HCEC 1CT (cell line): ENCODE measurements at places on chromosomes 7 and 10.

DNA sequence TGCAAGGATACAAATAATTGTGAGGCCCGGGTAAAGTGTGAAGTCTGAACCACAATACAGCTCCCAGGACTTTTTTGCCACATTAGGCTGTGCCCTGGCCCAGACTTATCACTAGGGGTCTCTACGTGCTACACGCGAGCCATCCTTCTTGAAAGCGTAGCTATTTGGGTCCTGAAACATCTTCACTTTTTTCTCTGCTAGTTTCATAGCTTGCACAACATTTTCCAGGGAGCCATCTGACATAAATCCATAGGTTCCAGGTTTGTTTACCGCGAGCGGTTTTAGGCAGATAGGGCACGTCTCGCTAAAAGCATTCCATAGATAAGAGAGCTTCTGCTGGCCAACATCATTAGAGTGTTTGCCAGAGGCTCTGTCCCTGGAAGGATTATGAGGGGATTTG is 226.5 kb downstream of the RPS24 start:
- DNase-seq, result no peak

- DNase-seq, result no peak
Observed at GRCh38 chr7:91496251-91496820, 232.1 kb downstream of the FZD1 start.

GRCh38 chr10:62959553-62959952 is 143.4 kb upstream of the EGR2 start:
- peak; percentile 67 for DNase-seq

GRCh38 chr10:46296641-46297141 is 9.9 kb downstream of the ANTXRL start:
- DNase-seq, result no peak

DNA sequence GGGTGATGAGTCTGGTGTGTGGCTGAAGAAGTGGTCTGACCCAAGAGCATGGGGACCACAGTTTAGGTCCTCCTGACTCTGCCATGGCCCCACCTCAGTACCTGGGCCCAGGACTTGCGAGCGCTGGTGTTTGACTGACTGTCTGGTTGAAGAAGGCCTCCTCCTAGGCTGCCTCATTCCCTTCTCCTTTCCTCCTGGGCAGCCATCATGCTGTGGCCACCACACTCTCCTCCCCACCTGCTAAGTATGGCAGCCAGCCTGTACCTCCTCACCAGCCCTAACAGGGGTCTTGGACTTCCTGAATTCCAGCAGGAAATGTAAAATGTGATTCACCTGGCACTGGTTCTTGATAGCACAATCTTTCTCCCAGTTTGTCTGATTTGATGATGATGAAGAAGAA is 156.8 kb upstream of the GPR26 start:
- DNase-seq, result no peak

- no peak for DNase-seq
Observed at GRCh38 chr7:131745390-131746248, 189.2 kb upstream of the PODXL start.

- DNase-seq, result no peak
Observed at GRCh38 chr10:13637303-13637856, 50.6 kb downstream of the PRPF18 start.

- no peak for DNase-seq
Observed at GRCh38 chr7:4242706-4243105, 439.4 kb upstream of the FOXK1 start.

GRCh38 chr10:123974406-123974805 is 82.8 kb upstream of the CPXM2 start:
- DNase-seq, result peak; percentile 10

DNA sequence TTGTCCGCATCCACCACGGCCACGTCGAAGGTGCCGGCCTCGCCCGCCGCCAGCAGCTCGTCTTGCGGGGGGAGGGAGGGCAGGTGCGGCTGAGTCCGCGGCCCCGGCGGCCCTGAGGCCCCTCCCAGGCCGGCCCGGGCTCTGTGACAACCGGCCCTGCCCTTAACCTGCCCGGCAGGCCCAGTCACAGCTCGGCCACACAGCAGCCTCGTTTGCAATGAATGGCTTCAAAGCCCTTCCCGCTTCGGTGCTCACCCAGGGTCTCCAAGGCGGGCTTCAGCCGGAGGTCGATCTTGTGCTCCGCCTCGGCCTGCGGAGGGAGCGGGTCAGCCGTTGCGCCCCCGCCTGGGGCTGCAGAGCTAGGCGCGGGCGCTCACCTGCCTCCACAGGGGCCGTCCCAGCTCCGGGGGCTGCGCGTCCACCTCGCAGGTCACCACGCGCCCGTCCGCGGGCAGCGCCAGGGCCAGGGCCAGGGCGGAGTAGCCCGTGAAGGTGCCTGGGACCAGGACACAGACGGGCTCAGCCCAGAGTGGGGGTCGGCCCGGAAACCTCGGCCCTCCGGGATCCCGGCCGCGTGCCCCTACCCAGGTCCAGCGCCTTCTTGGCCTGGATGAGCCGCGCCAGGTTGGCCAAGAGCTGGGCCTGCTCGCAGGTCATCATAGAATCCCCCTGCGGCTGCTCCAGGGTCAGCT is 928 bp downstream of the COMTD1 start:
- DNase-seq, result no peak

GRCh38 chr10:82084904-82085303 is 209.9 kb downstream of the NRG3 start:
- no peak for DNase-seq

GRCh38 chr7:80821771-80822319 is 97.0 kb downstream of the SEMA3C start:
- DNase-seq, result no peak

- DNase-seq, result no peak
Observed at GRCh38 chr10:12308736-12309375, 40.5 kb upstream of the CAMK1D start.

DNA sequence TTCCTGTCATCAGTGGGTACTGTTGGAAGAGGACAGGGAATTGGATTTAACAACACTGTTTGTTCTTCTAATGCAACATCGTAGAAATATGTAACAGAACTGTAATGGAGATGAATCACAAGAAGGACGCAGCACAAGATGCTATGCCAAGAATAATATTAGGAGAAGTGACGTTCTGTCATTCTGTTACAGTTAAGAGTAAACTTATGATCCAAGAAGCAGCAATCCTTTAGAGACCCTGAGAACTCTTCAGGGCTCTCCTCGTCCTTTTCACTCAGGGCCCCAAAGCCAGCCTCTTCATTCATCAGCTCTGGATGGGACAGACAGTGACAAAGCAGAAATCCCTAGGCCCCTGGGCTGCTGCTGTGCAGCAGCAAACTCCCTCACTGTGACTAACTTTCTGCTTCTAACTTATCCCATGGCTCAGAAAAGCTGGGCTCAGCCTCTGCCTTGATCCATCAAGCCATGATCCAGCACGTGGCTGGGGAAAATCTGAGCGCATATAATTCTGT is 8.7 kb upstream of the IL6 start:
- peak; percentile 93 for DNase-seq

GRCh38 chr7:27808626-27809025 is 68.7 kb downstream of the TAX1BP1 start:
- peak; percentile 80 for DNase-seq

- peak; percentile 34 for DNase-seq
Observed at GRCh38 chr10:118840071-118840775, 85.5 kb upstream of the CACUL1 start.

- DNase-seq, result no peak
Observed at GRCh38 chr10:6586501-6586900, 6.4 kb upstream of the PRKCQ start.

GRCh38 chr7:36100634-36101033 is 52.4 kb upstream of the EEPD1 start:
- DNase-seq, result no peak

GRCh38 chr10:9051328-9051974 is 997.0 kb downstream of the GATA3 start:
- DNase-seq, result no peak

GRCh38 chr7:2525658-2526630 is 6.4 kb downstream of the LFNG start:
- no peak for DNase-seq

DNA sequence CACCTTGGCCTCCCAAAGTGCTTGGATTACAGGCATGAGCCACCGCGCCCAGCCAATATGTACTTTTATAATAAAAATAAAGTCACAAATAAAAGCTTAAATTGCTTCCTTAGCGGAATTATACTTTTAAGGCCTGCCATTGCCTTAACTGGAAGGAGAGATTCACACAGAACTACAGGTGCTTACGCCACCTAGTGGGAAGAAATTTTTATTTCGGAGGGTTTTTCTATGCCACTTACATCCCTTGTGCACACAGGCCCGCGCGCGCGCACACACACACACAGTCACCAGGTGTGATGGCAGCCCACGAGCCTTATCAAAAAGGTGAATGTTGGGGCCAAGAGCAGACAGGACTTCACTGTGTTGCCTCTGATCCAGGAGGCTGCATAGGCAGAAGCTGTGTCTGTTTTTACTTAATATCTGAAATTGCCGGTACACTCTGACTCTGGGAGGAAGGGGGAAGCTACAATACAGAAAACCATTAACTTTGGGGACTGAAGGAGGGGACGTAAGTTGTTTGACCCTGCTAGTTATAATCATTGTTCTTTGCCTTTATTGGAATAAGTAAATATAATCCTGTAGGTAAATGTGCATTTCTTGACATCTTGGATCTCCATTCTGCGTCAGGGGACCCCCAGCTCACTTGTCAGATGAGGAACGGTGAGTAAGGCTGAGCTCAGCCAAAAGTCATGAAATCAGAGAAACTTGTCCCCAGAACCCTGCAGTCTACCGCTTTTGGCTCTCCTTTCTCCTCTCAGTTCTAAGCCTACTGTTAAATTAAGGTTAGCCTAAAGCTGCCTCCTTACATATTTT is 87.1 kb downstream of the SLC16A9 start:
- DNase-seq, result peak; percentile 41

GRCh38 chr10:111018021-111018420 is 58.8 kb upstream of the ADRA2A start:
- peak; percentile 8 for DNase-seq

- no peak for DNase-seq
Observed at GRCh38 chr10:49113741-49114141, 1.6 kb downstream of the VSTM4 start.

DNA sequence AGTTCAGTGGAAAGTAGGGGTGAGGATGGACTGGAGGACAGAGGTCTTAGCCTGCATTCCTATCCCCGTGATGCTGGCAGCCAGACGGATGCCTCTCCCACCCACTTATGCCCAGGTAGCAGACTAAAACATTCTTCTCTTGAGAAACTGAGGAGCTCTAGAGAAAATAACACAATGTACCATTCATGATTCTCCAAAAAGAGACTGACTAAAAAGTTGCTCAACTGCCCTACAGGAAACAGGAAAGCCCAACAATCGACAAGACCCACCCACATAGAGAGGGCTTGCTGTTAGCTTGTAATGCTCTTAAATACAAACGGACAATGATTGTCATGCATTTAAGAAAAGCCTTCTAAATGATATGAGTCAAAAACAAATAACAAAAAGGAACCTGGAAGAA is 33.2 kb upstream of the PDE1C start:
- DNase-seq, result no peak

- no peak for DNase-seq
Observed at GRCh38 chr10:97931041-97931440, 81.4 kb downstream of the GOLGA7B start.

- no peak for DNase-seq
Observed at GRCh38 chr10:48788554-48788953, 103.9 kb downstream of the WDFY4 start.

DNA sequence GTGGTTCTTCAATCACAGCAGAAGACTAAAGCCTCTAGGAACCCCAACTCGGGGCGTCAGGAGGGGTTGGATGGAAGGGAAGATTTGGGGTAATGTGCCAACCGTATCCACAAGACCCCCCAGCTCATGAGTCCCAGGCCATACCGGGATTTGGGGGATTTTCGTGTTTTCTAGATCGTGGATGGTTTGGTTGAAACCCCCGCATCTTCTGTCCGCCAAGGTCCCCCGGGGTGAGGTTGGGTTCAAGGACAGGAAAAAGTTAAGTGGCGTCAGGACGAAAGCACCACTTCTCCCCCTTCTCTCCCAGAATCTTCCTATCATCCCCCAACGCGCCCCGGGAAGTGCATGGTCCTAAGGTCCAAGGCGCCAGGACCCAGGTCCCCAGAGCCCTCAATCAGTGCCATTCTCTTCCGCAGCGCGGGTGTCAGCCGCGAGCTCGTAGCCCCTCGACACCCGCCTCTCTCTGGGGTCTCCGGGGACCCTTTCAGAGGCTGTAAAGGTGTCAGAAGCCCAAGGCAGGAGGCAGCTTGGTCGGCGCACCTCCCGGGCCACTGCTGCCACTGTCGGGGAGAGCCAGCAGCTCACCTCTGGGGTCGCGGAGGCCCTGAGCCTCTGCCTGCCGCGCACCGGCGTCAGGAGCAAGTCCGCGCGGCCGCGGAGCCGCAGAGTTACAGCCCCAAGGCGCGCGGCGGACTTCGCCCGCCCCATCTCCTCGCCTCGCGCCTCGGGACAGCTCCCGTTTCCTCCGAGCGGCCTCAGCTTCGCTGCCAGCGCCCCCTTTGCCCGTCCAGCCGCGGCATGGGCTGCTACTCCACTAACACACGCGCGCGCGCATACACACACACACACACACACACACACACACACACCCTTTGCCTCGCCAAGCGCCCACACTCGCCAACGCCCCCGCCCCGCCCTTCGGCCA is 1.5 kb downstream of the MKX start:
- DNase-seq, result no peak

GRCh38 chr7:137418841-137419240 is 75.3 kb upstream of the PTN start:
- DNase-seq, result no peak

DNA sequence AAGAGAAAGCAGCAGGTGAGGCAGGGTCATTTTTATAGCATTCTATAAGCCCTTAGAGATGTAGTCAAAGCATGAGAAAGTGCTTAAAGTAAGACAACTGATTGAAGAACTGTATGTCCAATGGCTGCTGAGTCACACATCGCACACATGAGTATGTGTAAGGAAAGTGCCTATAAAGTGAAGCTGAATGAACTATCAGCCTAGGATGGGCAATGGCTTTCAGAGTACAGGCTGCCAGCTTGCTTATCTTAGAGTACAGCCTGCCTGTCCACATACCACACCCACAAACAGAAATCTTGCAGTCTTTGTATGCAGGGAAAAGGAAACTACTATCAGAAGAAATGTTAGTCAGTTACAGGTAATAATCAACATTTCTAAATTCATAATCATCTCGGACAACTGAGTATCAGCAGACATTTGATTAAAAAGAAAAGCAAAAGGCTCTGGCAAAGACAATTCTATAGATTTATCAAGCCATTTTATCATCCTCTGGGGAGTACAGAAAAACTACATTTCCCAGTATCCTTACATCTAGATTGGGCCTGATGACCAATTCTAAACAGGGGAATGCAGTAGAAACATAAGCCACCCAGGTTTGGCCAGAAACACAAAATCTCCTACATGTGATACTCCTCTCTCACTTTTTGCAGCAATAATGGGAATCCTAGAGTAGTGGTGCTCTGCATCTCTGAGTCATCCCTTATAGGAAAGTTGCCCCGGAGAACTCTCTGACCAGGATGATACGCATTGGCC is 16.2 kb upstream of the EPHB6 start:
- no peak for DNase-seq

GRCh38 chr10:95242581-95243317 is 48.1 kb downstream of the PDLIM1 start:
- DNase-seq, result peak; percentile 48

GRCh38 chr10:30435073-30435422 is 1.1 kb downstream of the MAP3K8 start:
- peak; percentile 45 for DNase-seq
